Tibial artery (tissue), 4 donors: ENCODE measurements at places on chromosomes 12 and 14.

DNA sequence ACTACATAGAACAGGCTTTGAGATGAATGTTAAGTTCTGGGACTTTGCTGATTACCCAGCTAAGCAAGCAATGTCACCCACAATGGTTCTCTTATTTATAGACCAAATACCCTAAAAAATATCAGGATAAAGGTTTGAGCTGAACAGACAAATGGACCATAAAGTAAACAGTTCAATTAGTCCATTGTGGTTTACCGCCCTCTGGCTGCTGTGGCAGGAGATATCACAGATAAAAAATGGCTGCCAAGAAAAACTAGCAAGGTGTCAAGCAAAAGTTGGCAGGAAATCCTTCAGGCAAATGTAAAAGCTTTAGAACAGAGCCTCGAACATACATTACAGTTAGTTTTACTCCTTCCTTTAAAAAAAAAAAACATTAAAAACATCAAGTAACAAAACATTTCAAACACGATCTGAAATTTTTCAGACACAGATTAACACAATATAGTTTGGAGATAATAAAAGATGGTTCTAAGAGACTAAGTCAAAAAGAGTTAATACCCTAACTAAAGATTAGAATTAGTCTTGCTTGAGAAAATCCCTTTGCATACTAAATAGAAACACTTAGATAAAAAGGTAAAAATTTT is 41.3 kb downstream of the MED13L start:
- no peak for DNase-seq
- H3K27me3 ChIP-seq = no peaks in the 10 kb centered on the region
- H3K36me3 ChIP-seq = no peaks in the 10 kb centered on the region
- peaks cover 75% of the 10 kb centered on the region for H3K4me1 ChIP-seq

GRCh38 chr12:68745904-68746571 is at the start of gene SLC35E3:
SLC35E3 (plus strand) TSS chr12:68746176; CDS start chr12:68746378, 202 bp downstream.
- H3K36me3 ChIP-seq = peaks cover 7% of the 10 kb centered on the region
- peak within 1 kb of the TSS; percentile 74 for H3K4me3 ChIP-seq
- peaks cover 21% of the 10 kb centered on the region for H3K4me1 ChIP-seq
- H3K27me3 ChIP-seq = no peaks in the 10 kb centered on the region
- peak within 1 kb of the TSS; percentile 73 for H3K27ac ChIP-seq

DNA sequence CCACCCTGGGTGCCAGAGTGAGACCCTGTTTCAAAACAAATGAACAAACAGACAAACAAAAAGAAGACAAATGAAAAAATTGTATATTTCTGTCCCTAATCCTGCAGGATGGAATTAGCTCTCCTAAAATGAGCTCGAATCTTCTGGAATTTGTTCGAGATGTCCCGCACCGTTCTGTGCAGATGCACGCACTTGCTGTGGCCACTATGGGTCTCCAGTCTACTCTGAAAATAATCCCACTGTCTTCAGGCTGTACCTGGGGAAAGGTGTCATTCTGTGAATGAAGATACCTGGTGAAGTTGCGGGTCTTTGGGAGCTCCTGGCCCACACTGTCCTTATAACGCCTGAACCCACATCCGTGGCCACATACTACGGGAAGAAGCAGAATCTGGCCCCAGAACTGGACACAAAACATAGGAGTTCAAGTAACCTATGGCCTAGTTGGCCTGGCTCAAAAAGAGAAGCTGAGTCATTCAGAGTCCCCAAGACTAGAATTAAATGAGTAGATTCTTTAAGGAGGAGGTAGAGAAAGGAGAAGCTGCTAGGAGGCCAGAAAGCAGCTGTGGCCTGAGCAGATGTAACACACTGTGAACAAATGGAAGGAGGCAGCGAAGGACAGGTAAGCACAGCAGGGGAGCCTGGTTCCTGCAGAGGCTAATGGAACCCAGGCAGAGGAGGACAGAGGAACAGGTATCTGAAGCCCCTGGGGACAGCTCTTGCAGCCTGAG is 108.6 kb downstream of the FOXN3 start:
- H3K4me1 ChIP-seq = peaks cover 41% of the 10 kb centered on the region
- no peak overlapping the region for H3K27ac ChIP-seq
- no peak overlapping the region for H3K4me3 ChIP-seq

DNA sequence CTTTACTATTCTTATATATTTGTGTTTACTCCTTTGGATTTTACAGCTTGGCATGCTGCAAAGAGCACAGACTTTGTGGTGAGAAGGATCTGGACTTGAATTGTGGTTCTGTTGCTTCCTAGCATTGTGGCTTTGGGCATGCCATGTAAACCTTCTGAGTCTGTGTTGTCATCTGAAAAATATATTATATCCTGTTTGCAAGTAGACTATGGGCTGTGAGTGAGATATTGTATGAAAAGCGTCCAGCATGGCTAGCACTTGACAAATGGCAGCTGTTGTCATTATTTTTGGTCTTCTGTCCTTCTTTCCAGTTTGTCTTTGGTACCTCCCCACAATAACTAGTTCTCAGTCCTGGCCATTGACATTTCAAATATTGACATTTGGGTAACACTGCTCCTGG is 61.8 kb upstream of the DACT1 start:
- H3K36me3 ChIP-seq = no peaks in the 10 kb centered on the region
- DNase-seq = no peak
- H3K4me3 ChIP-seq = no peak overlapping the region

GRCh38 chr14:61647704-61648103 is 47.6 kb upstream of the HIF1A start:
- no peaks in the 10 kb centered on the region for H3K36me3 ChIP-seq
- no peak for DNase-seq
- H3K4me1 ChIP-seq = no peaks in the 10 kb centered on the region
- no peaks in the 10 kb centered on the region for H3K27me3 ChIP-seq

DNA sequence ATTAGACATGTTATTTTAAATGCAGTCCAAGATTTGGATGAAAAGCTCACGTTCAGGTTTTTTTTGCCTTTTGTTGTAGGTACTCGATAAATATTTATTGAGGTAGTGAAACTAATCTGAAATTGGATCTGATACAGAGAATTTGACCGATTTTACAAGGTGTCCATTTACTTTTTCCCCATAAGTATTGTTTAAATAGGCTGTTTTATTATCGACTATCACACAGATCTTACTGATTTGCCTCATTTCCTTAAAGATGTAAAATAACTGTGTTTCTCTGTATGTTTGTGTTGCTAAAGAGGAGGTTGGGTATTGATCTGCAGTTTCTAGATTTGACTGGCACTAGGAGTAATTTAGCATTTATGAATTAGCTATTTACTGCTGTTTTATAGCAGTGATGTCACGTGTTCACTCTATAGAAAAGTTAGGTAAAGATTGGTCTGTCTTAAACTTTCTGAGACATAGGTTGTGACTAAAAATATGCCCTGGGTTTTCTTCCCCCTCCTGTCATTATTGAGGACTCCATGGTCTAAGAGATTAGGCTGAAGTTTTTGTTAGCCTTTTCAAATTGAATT is 3.5 kb downstream of the RAP1B start:
- H3K4me3 ChIP-seq = peak overlapping the region; percentile 7
- H3K4me1 ChIP-seq = no peaks in the 10 kb centered on the region
- DNase-seq = no peak

DNA sequence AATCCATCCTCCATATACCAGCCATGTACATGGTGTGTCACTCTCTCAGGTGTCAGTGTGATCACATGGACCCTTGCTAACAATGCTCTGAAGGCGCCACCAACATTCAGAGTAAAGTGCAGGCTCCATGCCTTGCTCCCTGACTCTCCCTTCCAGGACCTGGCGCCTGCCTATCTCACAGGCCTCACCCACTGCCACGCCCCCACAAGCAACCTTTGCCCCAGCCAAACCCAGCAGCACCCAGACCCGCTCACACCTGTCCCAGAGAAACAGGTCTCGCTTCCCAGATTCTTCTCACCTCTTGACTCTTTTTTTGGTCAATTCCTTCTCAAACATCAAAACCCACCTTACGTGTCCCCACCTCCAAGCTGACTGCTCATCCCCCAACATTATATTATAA is 52.3 kb downstream of the KCNK10 start:
- DNase-seq = no peak
- H3K27me3 ChIP-seq = peaks cover 11% of the 10 kb centered on the region
- H3K36me3 ChIP-seq = no peaks in the 10 kb centered on the region
- H3K27ac ChIP-seq = no peak overlapping the region

GRCh38 chr14:20754308-20754707 is 8.6 kb downstream of the EDDM3A start:
- no peaks in the 10 kb centered on the region for H3K36me3 ChIP-seq
- no peak overlapping the region for H3K27ac ChIP-seq
- no peak overlapping the region for H3K4me3 ChIP-seq
- no peaks in the 10 kb centered on the region for H3K4me1 ChIP-seq

- DNase-seq = no peak
- peaks cover 7% of the 10 kb centered on the region for H3K27me3 ChIP-seq
- no peak overlapping the region for H3K27ac ChIP-seq
- no peaks in the 10 kb centered on the region for H3K4me1 ChIP-seq
- no peak overlapping the region for H3K4me3 ChIP-seq
Measured at GRCh38 chr12:94141892-94142291, 6.5 kb upstream of the PLXNC1 start.

DNA sequence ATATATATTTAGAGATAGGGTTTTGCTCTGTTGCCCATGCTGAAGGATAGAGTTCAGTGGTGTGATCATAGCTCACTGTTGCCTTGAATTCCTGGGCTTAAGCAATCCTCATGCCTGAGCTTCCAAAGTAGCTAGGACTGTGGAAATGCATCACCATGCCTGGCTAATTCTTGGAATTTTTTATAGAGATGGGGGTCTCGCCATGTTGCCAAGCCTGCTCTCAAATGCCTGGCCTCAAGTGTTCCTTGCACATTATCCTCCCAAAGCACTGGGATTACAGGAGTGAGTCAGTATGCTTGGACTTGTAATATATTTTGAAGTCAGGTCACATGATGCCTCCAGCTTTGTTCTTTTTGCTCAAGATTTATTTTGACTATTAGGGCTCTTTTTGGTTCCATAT is 178.0 kb downstream of the RPAP3 start:
- no peaks in the 10 kb centered on the region for H3K4me1 ChIP-seq
- H3K4me3 ChIP-seq = no peak overlapping the region
- no peak overlapping the region for H3K27ac ChIP-seq
- DNase-seq = no peak
- H3K27me3 ChIP-seq = no peaks in the 10 kb centered on the region

DNA sequence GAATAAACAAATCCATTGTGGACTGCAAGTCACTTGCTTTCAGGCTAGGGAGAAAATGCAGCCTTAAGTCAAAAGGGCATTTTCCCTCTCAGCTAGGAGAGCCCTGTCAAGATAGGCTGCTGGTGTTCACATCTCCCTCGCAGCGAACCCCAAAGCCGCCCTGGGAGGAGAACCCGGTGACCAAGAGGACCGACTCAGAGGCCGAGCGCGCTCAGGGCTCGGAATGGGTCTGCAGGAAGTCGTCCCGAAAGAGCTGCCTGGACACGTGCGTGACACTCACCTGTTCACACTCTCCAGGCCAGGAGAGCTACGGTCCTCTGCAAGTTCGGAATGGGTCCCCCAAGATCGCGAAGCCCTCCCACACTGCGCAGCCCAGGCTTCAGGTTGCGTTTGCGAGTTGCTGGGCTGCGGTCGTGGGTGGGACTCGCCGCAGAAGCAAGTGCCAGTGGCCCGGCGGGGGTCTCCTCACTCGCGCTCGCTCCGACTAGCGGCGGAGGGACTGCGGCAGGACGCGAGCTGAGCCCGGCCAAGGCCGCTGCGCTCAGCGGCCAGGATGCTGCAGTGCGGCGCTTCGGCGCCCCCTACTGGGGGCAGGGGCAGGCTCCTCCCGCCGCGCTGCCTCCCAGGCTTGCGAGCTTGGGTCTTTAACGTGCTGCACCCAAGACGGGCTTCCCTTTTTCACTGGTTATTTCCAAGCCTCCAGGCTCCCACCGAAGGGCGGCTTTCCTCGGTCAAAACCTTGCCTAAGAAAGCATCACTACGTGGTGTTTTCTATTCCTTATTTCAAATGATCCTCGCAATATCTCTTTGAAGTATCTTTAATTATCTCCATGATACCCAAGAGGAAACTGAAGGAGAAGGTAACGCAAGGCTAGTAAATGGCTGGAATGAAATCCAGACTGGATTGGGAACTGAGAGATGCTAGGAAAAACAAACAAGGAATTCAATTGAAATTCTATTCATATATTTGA is at the start of gene RERG:
Gene RERG, minus strand, starts transcription at position 503 of the 971 bp plus-strand sequence. CDS start 3,928 bp downstream, outside the sequence.
- no peaks in the 10 kb centered on the region for H3K4me1 ChIP-seq
- peak within 1 kb of the TSS; percentile 93 for H3K27ac ChIP-seq
- DNase-seq = peak; percentile 74
- H3K27me3 ChIP-seq = no peaks in the 10 kb centered on the region
- peak within 1 kb of the TSS; percentile 75 for H3K4me3 ChIP-seq

DNA sequence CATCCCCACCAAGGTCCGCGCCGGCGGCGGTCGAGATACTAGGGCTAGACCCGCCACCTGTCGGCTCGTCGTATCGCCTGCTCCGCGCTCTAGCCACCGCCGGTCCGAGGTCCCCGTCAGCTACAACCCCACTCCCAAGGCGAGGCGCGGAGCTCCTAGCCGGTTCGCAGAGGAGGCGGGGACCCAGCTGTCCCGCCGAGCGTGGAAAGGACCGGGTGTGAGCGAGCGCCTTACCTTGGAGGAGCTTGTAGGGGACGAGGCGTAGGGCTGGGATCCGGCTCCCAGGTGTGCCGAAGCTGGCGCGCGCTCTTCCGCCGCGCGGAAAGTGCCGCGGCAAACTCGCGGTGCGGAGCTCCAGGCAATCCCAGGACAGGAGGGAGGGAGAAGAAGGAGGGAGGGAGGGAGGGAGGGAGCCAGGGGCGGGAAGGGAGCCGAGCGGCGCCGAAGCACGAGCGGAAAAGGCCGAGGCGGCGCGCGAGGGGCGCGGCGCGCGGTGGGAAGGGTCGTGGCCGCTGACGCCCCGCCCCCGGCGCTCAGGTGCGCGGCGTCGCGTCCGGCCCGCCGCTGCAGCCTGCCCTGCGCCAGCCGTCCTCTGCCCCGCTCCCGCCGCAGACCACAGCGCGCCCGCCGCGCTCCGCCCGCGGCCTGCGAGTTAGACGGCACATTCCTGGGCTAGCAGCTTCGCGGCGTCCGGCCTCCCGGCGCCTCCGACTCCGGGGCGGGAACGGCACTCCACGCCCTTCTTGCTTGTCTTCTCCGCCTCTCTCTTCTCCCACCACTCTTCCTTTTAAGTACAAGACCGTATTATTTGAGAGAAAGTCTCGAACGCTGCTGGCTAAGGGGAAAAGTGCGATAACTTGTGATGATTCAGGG is at the start of gene PAWR:
Gene PAWR, minus strand, starts transcription at position 327 of the 873 bp plus-strand sequence. CDS start 720 bp downstream, outside the sequence.
- peak; percentile 82 for DNase-seq
- peak within 1 kb of the TSS; percentile 97 for H3K4me3 ChIP-seq
- H3K27ac ChIP-seq = peak within 1 kb of the TSS; percentile 98
- H3K36me3 ChIP-seq = no peaks in the 10 kb centered on the region
- H3K4me1 ChIP-seq = peaks cover 5% of the 10 kb centered on the region
- H3K27me3 ChIP-seq = no peaks in the 10 kb centered on the region

- H3K27me3 ChIP-seq = no peaks in the 10 kb centered on the region
- no peaks in the 10 kb centered on the region for H3K36me3 ChIP-seq
- no peak for DNase-seq
- H3K4me3 ChIP-seq = no peak overlapping the region
- peaks cover 4% of the 10 kb centered on the region for H3K4me1 ChIP-seq
Measured at GRCh38 chr14:90805662-90806540, 10.3 kb downstream of the TTC7B start.

- H3K27ac ChIP-seq = peak overlapping the region; percentile 88
- H3K36me3 ChIP-seq = peaks cover 19% of the 10 kb centered on the region
- no peak for DNase-seq
- peaks cover 36% of the 10 kb centered on the region for H3K4me1 ChIP-seq
Measured at GRCh38 chr12:64685605-64686004, 73.6 kb downstream of the GNS start.
